ENCODE measurements at places on chromosomes 4 and X. TPM values are rescaled to one million over a fixed set of nuclear protein-coding genes. Genes with fewer than 3 reads are reported as not detected.

DNA sequence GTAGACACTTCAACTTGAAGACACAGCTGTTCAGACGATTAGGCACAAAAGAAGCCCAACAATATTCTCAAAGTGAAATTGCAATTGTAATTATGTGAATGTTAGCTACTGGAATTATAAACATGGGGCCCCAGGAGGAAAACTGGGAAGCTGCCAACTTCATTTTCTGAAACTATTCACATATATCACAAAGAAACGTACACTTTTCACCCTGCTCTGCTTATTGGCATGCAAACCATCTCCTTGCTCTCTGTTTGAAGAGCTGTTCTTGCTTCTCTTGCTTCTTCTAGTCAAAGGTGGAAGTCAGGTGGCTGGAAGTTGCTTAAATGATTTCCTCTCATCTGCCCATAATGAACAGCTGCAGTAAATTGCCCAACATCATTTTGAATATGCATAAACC, 320.1 kb downstream of the CFAP299 start:
- H3K27me3 ChIP-seq, result no peaks in the 10 kb centered on the region
- H3K27ac ChIP-seq, result no peak overlapping the region
- DNase-seq, result no peak
- no peaks in the 10 kb centered on the region for H3K4me1 ChIP-seq
- H3K4me3 ChIP-seq, result no peak overlapping the region
- H3K36me3 ChIP-seq, result no peaks in the 10 kb centered on the region

The SPACA5 gene
- total RNA-seq, result not detected

DNA sequence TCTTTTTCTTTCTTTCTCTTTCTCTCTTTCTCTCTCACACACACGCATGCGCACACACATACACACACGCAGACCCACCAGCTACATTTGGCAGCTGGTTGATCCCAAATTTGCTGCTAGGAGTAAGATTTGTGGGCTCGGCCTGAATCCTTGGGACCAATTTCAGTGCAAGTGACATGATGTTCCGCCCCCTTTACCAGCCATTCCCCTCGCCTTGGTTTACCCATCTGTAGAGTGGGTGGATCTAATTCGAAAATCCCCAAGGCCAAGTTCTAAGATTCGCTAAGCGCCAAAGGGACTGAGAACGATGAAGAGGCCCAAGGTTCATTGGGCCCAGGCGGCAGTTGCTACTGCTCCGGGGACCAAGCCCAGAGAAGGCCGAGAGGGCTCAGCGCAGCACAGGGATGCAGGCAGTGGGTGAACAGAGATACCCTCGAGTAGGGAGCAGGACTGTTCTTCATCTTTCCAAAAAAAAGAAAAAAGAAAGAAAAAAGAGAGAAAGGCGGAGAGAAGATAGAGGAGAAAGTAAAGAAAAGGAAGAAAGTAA, 5.8 kb downstream of the NKX3-2 start:
- H3K4me3 ChIP-seq, result no peak overlapping the region
- H3K4me1 ChIP-seq, result peaks cover 44% of the 10 kb centered on the region
- no peak overlapping the region for H3K27ac ChIP-seq
- peaks cover 81% of the 10 kb centered on the region for H3K27me3 ChIP-seq
- H3K36me3 ChIP-seq, result no peaks in the 10 kb centered on the region

The RASL11B gene
- total RNA-seq, result not detected

DNA sequence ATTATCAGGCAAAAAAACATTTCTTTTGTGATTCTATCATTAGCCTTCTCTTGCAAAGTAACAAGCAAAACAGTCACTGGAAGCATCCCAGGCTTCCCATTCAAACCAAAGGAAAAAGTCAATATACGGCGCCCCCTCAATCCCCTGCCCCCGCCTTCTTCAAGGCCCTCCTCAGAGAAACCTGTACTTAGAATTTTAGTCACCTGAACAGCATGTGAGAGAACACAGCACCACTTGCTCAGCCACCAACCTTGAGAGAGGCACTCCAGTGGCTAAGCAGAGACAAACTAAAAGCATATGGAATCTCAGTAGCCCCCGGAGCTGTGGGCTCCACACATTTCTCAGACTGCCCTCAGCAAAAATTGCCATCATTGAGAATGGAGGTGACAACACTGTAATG, 25.2 kb downstream of the LEF1 start:
- H3K36me3 ChIP-seq, result peaks cover 11% of the 10 kb centered on the region
- H3K27me3 ChIP-seq, result no peaks in the 10 kb centered on the region
- peak overlapping the region; percentile 11 for H3K27ac ChIP-seq
- no peak overlapping the region for H3K4me3 ChIP-seq

DNA sequence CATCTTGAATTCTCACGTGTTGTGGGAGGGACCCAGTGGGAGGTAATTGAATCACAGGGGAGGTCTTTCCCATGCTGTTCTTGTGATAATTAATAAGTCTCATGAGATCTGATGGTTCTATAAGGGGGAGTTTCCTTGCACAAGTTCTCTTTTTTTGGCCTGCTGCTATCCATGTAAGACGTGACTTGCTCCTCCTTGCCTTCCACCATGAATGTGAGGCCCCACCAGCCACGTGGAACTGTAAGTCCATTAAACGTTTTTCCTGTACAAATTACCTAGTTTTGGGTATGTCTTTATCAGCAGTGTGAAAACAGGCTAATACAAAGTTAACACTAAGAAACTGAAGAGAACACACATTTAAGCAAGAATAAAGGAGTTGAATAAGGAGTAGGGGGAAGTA, 16.0 kb downstream of the TBCK start:
- no peak overlapping the region for H3K4me3 ChIP-seq
- H3K27ac ChIP-seq, result no peak overlapping the region
- no peaks in the 10 kb centered on the region for H3K4me1 ChIP-seq
- no peak for DNase-seq
- peaks cover 4% of the 10 kb centered on the region for H3K36me3 ChIP-seq

The MAGEA2B gene
- total RNA-seq, result not detected

- no peak for DNase-seq
- no peaks in the 10 kb centered on the region for H3K27me3 ChIP-seq
- H3K36me3 ChIP-seq, result no peaks in the 10 kb centered on the region
- H3K4me3 ChIP-seq, result no peak overlapping the region
- H3K27ac ChIP-seq, result no peak overlapping the region
Measured at GRCh38 chr4:165766018-165766417, 107.0 kb upstream of the TLL1 start.

DNA sequence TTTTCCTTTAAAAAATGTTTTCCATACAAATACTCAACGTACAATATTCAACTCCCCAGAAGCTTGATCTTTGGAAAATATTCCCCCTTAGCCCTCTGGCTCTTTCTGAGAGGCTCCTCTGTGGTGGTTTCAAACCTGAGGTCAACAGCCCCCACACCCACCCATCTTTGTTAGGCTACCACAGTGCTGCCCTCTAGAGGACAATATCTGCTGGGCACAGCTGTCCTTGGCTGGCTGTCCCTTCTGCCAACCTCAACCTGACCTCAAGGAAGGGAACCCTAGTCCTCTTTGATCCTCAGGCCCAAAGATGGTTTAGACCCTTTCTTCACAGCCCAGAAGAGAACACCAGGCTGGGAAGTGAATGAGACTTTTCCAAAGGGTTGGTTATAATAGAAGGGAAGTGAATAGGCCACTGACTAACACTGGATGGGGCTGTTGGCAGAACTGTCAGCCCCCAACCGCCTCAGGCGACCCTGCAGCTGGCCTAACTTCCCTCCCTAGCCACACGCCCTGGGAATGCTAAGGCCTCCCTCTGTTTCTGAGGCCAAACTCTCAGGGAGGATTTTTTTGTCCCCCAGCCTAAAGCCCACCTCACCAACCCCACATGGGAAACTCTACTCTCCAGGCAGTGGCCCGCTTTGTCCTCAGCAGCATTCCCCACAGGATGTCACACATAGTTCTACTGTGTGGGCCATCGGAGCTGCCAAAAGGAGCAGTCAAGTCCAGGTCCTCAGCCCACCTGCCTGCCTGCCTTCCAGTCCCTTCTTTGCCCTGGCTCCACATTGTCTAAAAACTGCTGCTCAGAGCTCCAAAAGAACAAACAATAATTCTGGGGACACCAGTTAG, 34.3 kb downstream of the NYX start:
- no peaks in the 10 kb centered on the region for H3K4me1 ChIP-seq
- no peaks in the 10 kb centered on the region for H3K36me3 ChIP-seq
- H3K4me3 ChIP-seq, result no peak overlapping the region
- no peak overlapping the region for H3K27ac ChIP-seq

DNA sequence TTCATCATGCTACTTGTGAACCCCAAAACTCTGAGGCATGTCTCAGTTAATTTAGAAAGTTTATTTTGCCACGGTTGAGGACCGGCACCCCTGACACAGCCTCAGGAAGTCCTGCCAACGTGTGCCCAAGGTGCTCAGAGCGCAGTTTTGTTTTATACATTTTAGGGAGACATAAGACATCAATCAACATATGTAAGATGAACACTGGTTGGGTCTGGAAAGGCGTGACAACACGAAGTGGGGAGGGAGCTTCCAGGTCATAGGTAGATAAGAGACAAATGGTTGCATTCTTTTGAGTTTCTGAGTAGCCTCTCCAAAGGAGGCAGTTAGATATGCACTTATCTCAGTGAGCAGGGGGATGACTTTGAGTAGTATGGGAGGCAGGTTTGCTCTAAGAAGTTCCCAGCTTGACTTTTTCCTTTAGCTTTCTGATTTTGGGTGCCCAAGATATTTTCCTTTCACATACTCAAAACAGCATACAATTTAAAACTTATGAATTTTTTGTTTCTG, 98.9 kb downstream of the SYTL5 start:
- H3K27ac ChIP-seq, result no peak overlapping the region
- H3K4me3 ChIP-seq, result no peak overlapping the region
- DNase-seq, result no peak
- H3K27me3 ChIP-seq, result no peaks in the 10 kb centered on the region
- no peaks in the 10 kb centered on the region for H3K36me3 ChIP-seq
- H3K4me1 ChIP-seq, result no peaks in the 10 kb centered on the region

DNA sequence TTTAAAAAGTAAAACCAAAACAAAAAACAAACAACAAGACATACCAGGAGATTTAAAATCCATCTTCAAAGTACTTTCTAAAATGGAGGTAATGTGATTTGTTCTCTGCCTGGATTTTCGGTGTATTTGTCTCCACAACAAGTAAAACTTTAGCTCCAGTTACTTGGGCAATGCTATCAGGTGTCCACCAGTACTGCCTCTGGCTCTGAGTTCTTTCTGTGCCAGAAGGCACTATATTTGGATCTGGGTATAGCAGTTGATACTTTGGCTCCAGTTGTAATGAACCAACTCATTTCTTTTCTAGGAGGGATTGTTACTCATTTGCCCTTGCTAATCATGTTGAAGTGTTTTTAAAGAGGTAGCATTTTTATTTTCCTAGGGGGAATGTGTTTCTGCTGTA, 9.5 kb upstream of the PDLIM5 start:
- H3K4me3 ChIP-seq, result no peak overlapping the region
- no peak overlapping the region for H3K27ac ChIP-seq
- no peaks in the 10 kb centered on the region for H3K36me3 ChIP-seq
- no peaks in the 10 kb centered on the region for H3K4me1 ChIP-seq
